NCI-H510A (cell line): ENCODE measurements at places on chromosomes 11 and 22.

GRCh38 chr11:119671051-119671450, 57.9 kb downstream of the NECTIN1 start:
- DNase-seq: no peak

DNA sequence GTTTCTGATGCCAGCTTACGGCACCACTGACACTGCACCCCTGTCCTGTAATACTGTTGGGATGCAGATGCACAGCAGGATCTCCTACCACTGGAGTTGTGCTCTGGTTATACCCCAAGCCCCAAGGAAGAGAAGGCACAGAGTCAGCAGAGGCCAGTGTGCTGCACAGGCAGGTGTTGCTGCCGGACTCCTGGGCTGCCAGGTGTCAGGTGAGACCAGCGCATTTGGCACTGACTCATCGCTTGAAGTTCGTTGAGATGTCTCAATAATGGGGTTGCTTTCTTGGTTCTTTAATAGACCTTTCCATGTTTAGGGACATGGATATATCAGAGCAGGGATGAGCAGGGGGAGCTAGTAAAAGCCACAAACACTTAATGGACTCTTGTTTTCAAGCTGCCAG, 75.7 kb upstream of the TTC12 start:
- peak; percentile 28 for DNase-seq

DNA sequence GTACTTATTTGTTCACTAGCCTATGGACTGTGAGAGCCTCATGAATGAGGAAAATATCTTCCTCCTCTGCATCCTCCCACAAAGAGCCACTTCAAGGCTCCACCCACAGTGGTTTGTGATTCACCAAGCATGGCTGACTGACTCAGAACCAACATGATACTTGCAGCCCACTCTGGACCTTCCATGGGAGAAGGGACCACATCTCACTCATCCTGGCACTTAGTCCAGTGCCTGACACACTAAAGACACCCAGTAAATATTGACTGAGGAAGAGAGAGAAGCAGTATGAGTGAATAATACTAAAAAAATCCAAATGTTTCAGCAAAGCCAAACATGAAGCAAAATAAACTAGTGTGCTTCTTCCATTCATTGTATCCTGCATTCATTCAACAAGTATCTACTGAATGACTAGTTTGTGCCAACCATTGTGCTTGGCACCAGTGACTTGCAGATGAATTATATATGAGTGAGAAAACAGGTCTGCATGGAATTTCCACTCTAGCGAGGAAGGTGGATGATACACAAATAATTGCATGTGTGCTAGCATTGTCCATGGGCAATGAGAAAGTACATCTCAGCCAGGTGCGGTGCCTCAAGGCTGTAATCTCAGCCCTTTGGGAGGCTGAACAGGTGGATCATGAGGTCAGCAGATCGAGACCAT, 54.9 kb upstream of the BLID start:
- DNase-seq: no peak

DNA sequence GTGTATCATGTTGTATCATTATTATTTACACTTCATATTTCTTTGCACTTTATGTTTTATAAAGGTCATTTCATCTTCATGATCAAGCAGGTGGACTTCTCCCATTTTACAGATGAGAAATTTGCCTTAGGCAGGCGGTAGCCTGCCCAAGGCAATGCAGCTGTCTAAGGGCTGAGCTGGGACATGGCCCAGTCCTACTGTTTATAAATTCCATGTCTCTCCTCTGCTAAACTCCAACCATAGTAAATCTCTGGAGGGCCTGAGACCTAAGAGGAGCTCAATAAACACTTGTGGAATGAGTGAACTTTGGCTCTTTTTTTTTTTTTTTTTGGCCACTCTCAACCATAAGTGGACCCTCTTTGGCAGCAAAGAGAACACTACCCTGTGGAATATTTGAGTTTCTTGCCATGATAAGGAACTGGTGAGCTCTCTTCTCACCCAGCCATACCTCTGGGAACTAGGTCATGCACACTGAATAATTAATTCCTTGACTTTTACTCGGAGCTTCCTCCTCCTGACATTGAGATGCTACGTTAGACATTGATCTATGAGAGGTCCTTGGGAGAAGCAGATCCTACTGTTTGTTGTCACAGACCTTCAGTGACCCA, 29.9 kb downstream of the MICAL2 start:
- DNase-seq: no peak

- DNase-seq: no peak
Measured at GRCh38 chr11:92322225-92322624, 97.6 kb downstream of the FAT3 start.

DNA sequence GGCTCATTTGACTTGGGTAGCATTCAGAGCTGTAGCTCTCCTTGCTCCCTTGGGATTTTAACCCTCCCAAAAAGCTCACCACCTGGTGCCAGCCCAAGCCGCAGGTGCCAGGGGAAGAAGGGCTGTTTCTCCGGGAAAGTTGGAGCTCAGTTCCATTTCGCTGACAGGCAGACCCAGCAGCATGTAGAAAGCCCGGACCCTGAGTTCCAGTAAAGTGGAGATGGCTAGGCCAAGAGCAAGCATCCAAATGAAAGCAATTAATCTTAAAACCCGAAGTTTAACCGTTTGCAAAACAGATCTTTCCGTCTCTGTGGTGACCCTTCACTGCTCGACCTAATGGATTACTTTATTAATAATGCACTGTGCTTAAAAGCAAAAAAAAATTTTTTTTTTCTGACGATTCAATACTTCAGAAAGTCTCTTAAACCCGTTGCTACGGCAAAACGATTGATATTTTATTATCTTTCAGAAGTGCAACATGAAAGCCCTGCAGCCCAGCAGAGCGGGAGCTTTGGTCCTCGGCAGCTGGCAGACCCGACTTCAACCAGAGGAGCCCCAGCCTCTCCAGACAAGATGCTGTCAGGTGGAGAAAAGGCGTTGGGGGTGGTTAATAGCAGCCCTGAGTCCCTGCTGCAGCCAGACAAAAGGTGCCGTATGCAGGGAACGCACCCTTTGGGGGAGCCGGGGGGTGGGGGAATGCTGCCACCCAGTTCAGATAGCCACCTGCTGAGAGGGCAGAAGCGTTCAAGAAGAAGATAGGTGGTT, 3.3 kb downstream of the LMO1 start:
- no peak for DNase-seq

DNA sequence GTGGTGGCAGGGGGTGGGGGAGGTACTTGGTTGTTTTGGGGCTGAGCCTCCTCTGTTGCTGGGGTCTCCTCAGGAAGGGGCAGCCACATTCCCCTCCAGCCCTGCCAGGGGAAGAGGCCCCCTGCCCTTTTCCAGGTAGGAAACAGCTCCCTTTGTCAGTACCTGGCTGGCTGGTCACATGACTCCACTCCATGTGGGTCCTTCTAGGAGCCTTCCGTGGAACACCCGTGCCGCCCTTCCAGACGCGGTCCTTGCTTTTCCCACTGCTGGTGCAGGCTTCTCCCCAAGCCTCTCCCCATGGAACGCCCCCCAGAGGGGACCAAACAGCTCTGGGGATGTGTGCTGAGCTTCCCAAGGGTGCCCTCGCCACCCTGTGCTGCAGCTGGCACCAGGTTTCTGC, 19.9 kb downstream of the IFT27 start:
- no peak for DNase-seq

DNA sequence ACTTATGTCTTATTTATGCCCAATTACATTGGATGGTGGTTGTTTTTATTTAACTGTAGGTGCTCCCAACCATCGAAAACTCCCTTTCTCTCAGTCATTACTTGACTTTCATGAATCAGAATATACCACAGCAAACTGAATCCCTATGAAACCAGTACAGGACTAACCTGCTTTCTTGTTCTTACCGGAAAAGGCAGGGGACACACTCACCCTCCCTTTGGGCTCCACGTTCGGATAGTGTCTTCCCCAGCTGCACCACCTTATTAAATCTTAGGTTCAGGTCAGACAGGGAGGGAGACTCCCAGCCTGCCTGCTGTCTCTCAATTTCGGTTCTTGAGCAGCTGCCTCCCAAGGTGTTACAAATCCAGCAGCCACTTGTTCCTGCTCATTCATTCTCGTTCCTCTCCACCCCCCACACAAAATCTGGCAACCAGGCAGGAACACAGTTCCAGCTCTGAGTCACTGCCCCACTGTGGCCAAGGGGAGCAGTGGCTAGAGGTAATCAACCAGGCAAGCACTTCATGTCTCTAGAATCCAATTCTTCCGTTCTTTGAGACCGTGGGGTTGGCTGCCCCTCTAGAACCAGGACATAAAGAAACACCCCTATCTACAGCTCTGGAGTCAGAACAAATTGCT, 133.0 kb downstream of the PLEKHA7 start:
- DNase-seq: no peak

GRCh38 chr11:109991835-109992234, 101.4 kb upstream of the ZC3H12C start:
- no peak for DNase-seq

DNA sequence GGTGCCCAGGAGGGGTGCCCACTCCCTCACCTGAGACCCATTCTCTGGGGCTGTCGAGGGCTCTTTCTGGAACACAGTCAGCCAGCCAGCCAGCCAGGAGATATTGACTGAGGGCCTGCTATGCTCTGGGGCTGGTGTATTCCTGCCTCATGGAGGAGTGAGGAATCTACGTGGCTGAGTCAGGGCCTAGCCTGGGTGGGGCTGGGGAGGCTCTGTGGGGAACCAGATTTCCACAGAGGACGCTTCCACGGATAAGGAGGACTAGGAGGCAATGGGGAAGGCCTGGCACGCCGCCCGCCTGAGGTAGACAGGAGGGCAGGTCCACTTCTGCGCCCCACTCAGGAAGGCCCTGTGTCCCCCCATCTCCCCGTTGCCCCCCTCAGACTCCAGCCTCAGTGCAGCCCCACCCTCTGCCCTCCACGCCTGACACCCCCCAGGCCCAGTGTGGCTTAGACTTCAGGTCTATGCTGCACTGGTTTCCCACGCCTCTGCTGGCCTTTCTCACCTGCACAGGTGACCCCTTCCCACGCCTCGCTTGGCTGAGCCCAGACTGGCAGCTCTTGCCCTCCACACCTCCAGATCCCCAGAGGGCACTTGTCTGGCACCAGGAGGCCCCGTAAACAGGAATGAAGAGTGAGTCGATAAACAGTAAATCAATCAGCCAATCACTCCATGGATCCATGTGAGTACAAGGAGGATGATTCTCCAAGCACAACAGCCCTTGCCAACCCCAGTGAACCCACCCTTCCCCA, 37.5 kb downstream of the MACROD1 start:
- DNase-seq: no peak

- no peak for DNase-seq
Measured at GRCh38 chr11:119371067-119371601, 10.4 kb downstream of the USP2 start.

GRCh38 chr11:36822829-36823228, 224.8 kb upstream of the RAG2 start:
- DNase-seq: no peak

DNA sequence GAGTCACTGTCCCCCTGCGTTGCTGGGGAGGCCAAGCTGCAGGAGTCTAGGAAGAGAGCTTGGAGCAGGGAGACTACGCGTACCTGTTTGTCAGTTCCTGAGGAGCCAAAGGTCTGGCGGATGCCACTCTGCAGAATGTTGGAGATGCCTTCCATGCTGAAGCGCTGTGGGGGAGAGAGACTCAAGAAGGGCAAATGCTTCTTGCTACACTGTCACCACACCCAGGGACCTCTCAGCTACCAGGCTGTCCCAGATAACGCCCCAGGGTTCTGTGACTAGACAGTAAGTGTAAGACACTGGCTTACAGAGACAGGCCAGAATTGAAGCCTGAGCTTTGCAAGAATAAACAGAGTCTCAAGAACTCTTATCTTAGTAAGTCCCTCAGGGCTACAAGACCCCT, 42.0 kb downstream of the FEZ1 start:
- DNase-seq: no peak

DNA sequence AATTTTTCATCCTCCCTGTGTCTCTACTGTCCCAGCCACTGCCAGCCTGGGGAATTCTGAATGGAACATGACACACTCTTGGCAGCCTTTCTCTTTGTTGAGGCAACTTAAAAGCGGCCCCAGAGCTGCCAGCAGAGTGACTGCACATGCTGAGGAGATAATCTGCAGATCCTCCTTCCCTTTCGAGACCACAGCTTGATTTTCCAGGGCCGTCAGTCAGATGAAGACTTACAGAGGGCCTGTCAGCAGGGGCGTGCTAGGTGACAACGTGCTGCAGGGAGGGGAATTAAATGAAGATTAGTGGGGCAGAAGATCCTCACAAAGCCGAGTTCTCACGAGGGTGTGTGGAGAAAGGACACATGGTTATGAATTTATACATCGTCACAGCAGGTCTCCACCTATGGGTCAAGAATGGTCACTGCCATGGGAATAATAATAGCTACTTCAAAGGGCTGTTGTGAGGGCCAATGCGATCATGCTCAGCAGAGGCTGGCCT, 193.5 kb upstream of the PITPNB start:
- no peak for DNase-seq

- DNase-seq: no peak
Measured at GRCh38 chr22:36384766-36385481, 2.8 kb downstream of the MYH9 start.

GRCh38 chr22:30279046-30279788, 10.1 kb downstream of the CASTOR1 start:
- no peak for DNase-seq

GRCh38 chr22:26672060-26672471, 14.7 kb downstream of the MIAT start:
- DNase-seq: no peak

DNA sequence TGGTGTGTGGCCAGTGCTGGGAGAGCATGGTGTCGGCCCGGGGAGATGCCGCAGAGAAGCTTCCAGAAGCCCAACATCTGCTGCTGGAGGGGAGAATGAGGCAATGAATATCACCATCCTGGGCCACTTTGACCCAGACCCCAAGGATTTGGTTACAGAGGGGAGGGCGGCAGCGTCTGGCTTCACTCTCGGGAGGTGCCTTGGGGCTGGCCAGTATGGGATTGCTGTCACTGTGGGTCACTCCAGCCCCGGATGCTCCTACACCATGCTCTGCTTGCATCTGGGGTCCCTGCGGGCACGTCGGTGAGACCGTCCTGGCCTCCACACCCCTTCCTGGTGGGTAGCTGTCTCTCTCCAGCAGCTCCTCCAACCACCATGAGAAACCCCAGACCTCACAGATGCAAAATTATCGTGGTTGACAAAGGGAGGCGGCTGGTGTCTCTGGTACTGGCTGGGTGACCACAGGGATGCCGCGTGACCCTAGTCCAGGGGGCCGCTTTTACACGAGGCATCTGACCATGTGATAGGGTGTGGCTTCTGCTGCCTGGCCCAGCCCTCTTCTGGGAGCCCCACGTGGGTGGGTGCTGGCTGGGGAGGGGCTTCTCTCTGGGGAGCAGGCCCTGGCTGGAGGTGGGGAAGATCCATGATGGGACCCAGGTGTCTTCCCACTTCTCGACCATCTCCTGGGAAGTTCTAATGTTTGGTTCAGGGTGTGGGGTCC, 5.7 kb downstream of the KCNQ1 start:
- DNase-seq: no peak

DNA sequence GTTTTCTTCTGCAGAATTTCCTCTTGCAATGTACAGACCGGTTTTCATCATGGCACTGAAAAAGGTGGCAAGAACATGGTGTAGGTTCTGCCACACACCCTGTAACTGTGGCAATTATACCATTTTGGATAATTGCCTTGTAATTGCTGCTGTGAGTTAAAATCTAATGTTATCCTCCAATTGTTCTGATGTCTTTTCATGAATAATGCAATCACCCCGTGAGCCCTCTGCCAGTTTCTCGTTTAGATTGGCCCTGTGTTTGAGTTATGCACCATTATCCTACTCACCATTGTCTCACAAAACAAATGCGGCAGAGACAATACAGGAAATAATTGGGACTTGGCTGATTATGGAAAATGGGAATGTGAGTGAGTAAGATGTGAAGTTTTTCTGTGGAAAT, 61.8 kb upstream of the MTNR1B start:
- no peak for DNase-seq

GRCh38 chr22:36194971-36195370, 6.6 kb downstream of the APOL4 start:
- no peak for DNase-seq

- no peak for DNase-seq
Measured at GRCh38 chr22:17451316-17451715, 82.1 kb downstream of the CECR2 start.
